ENCODE measurements at places on chromosomes 2 and 18.

DNA sequence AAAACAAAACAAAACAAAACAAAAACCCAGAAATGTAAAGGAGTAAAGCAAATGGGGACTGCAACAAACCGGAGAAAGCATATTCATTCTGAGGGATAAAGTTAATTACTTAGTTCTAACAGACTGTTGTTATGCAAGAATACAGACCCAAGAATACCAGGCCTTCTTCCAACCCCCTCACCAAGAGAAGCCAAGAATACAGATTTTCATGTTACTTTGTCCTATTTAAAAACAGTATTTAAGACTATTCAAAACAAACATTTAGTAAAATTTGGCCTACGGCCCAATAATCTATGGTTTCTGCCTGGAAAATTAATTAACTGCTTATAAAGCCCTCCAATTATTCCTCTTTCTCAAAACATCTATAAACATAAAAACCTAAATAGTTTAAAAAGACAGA, 91.4 kb downstream of the USP34 start:
- no peak for DNase-seq

GRCh38 chr18:9535430-9535991, 60.2 kb downstream of the RALBP1 start:
- no peak for DNase-seq

DNA sequence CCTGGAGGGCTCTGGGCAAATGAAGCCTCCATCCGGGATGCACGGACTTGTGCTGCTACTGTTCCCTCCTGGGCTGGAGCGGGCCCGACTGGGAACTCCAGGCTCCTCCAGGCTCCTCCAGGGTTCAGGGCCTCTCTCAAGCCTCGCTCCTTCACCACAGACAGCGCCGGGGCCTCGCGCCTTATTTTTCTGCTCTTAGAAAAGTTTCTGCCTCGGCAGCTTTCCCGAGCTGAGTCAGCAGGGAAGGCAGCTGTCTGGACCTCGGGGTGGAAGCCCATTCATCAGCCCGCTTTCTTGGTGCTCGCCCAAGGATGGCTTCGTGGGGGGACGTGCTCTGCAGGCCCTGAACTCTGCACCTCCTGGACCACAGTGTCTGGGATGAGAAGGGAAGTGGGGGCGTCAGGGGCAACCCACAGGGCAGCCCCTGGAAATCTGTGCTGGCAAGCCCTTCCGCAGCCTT, 12.9 kb upstream of the TEX51 start:
- DNase-seq = no peak

- no peak for DNase-seq
These were observed 465.7 kb upstream of the NRP2 start for GRCh38 chr2:205216580-205216979.

DNA sequence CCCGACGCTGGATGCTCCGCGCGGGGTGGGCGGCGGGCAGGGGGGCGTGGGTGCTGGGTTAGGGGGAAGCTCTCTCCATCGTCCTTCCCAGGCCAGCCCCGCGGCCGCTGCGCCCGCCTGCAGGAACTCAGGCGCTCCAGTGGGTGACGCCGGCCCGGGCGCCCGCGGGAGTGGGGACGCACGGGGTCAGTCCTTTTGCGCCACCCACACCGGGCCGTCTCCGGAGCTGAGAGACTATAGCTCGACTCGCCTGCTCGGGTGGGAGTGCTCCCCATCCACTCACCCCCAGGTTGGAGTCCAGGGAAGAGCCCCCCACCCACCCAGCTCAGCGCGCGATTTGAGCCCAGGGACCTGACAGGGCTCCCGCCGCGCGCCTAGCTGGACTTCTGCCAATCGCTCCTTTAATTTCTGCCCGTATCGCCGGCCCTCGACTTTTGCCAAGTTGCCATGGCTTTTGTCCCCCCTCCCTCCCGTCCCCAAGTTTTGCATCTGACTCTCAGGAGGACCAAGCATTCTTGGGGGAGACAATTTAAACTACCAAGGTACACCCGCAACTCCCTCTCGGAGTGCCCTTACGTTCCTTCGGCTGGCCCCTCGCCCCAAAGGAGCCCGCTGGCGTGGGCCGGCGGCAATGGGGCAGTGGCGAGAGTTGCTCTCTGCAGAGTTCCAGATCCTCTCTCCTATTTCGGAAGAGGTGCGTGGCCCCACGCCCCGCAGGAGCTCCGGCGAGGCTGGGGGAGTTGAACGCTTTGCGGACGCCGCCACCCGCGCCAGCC, 205.8 kb upstream of the SMAD2 start:
- DNase-seq = no peak

GRCh38 chr2:107635883-107636282, 190.8 kb upstream of the RGPD4 start:
- no peak for DNase-seq
